ENCODE measurements at places on chromosomes 2 and 18. TPM values are rescaled to one million over a fixed set of nuclear protein-coding genes. Genes with fewer than 3 reads are reported as not detected.

Gene SH2D6
- 0.70 TPM for total RNA-seq

Gene DSG4
- not detected for total RNA-seq

Gene VPS4B
- 60.7 TPM for total RNA-seq

Gene KIF1A
- 0.66 TPM for total RNA-seq

Gene RAB6C
- total RNA-seq = not detected

DNA sequence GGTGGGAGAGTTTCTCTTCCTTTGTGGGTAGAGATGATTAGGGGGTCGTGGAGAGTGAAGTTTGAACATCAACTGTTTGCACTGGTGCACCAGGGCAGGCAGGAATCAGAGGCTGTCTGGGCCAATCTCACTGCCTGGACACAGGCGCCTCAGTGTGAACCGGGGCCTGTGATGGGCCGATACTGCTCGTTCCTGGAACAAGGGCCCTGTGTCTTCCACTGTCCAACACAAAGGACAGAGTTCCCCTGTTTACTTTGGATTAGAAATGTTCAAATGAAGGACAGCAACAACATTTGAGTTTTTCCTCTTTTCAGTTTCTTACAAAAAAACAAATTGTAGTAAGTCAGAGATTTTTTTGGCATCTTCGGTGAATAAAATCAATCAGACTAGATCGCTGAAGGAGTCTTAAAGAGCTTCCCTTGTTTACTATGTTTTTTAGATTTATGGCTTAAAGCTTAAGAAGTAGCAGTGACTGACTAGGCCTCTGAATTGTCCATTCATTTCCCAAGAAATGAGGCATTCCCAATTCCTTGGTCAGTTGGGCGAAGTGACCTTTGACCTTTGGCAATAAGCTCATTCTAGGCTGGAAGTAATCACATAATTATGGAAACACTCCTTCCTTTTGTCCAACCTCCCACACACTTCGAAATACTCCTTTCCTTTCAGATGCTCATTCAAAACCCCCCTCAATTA lies 11.6 kb upstream of the TGFA start:
- no peak for DNase-seq

Gene SULT1C2
- not detected for total RNA-seq

DNA sequence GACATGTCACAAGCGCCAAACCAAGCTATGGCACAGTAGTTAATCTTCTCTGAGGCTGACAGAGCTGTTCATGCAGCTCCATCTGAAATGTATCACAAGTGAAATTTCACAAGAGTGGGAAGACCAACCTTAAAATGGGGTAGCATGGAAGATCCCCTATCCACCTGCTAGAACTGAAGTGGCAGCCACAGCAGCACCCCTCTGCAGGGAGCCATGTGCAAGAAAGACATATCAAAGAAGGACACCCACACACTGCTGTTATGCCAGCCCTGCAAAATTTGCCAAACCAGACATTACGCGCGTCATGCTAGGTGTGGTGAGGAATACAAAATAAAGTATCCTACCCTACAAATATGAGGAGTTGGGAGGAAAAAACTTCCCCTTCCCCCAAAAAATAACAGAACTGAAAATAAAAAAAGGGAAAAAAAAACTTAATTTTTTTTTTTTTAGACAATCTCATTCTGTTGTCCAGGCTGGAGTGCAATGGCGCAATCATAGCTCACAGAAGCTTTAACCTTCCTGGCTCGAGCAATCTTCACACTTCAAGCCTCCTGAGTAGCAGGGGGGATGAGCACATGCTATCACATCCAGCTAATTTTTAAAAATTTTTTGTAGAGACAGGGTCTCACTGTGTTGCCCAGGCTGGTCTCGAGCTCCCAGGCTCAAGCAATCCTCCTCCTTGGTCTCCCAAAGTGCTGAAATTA lies 76.2 kb downstream of the STK39 start:
- no peak for DNase-seq

GRCh38 chr2:73091164-73091563 lies 19.7 kb upstream of the SFXN5 start:
- no peak for DNase-seq

DNA sequence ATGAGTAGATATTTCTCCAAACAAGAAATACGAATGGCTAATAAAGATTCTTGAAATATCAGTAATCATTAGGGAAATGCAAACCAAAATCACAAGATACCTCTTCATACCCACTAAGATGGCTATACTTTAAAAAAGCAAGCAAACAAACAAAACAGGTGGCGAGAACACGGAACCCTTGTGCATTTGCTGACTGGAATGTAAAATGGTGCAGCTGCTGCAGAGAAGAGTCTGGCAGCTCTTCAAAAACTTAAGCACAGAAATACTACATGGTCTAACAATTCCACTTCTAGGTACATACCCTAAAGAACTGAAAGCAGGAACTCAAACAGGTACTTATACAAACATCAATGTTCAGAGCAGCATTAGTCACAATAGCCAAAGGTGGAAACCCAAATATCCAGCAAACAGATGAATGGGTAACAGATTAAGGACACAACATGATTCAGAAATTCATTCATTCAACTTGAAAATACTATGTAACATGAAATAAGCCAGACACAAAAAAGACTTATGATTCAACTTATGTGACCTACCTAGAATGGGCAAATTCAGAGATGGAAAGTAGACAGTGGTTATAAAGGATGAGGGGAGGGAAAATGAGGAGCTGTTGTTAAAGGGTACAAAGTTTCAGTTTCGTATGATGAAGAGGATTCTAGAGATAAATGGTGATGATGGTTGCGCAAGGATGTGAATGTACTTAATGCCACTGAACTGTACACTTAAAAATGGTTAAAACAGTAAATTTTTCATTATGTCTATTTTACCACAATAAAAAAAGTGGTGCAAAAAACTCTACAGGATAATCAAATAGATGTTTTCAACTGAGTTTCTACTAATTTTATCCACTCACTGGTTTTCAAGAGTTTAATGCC lies 26.9 kb upstream of the GPR75 start:
- DNase-seq = no peak

DNA sequence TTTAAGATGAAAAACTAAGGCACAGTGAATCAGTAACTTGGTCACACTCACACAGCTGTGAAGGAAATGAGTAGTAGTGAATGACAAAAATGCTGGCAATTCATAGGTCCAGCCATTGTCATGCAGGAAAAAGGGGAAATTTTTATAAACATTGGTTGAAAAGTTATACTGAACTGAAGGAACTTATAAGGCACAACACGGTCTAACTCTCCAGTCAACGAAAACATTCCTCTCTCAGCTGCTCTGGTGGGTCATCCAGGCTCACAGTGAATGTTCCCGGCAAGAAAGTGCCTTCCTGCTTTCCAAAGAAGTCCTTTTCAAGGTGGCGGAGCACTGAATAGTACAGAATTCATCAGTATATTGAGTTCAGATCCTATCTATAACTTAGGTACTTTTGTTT lies 476.1 kb downstream of the DCC start:
- no peak for DNase-seq

Gene SNTG2
- not detected for total RNA-seq

GRCh38 chr2:240643093-240643810 lies 18.0 kb downstream of the GPR35 start:
- DNase-seq = no peak

Gene TSHZ1
- total RNA-seq = 13.5 TPM

- DNase-seq = no peak
Measured at GRCh38 chr2:31312898-31313297, 78.9 kb downstream of the EHD3 start.

- DNase-seq = no peak
Measured at GRCh38 chr2:238595750-238596570, 169.2 kb downstream of the ASB1 start.

DNA sequence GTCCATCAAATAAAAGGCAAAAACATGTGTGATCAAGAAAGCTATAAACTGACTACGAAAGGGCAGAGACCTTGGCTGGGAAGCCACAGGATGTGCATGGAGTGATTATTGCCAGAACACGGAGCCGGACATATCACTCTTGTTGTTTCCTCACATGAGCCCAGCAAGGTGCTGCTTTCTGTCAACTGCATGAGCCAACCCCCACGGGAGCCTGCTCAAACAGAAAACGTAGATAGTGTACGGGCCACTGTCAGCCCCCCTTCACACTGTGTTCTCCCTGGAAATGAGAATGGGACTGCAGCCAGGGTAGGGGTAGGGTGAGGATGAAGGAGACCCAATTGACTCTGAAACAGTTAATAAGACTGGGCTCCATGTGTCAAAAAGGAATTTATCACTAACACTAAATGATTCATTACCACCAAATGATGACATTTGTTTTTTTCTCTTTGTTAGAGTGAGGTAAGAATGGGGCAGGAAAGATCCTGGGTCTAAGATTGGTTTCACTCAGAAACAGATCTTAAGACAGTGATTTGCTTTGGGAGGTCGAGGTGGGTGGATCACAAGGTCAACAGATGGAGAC lies 235.8 kb downstream of the MREG start:
- DNase-seq = no peak

- DNase-seq = no peak
Measured at GRCh38 chr2:6452702-6453481, 412.8 kb downstream of the CMPK2 start.

Gene TLX2
- total RNA-seq = 1.2 TPM

Gene SERPINB11
- total RNA-seq = not detected

GRCh38 chr2:72116081-72116533 lies 31.6 kb downstream of the CYP26B1 start:
- no peak for DNase-seq
